ENCODE measurements at places on chromosomes 4 and X. TPM values are rescaled to one million over a fixed set of nuclear protein-coding genes. Genes with fewer than 3 reads are reported as not detected.

Gene KDR
- 27.4 TPM for total RNA-seq

- no peak for DNase-seq
Observed at GRCh38 chr4:48913346-48913745, 6.8 kb upstream of the OCIAD2 start.

DNA sequence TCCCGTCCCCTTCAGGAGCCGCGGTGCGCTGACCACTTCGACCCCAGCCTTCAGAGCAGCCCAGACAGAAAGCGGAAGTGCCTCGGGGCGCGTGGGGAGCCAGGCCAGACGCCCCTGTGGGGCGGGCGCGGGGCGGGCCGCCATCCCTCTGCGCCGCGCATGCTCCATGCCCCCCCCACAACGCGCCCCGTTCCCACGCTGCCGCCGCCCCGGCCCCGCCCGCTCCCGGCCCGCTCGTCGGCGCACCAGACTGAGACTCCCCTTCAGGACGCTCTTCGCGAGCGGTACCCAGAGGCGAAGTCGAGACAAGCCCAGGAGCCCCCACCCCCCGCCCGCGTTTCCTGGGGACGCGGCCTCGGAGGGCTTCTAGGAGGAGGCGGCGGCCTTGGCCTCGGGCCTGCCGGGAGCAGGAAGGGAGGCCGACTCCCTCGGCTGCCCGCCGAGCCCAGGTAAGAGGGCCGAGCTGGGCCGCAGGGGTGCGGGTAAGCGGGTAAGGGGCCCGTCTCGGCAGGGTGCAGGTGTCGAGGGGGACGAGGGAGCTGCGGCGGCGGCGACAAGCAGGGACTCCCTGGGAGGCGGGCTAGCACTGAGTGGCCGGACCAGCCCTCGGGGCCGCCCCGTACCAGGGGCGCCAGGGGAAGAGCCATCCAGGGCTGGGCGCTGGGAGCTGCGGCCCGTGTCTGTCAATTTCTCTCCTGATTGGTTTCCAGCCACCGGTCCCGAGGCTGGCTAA lies at the start of gene ZFP92:
Gene ZFP92, plus strand, starts transcription at position 218 of the 733 bp plus-strand sequence. CDS start 6,851 bp downstream, outside the sequence.
- DNase-seq: no peak

DNA sequence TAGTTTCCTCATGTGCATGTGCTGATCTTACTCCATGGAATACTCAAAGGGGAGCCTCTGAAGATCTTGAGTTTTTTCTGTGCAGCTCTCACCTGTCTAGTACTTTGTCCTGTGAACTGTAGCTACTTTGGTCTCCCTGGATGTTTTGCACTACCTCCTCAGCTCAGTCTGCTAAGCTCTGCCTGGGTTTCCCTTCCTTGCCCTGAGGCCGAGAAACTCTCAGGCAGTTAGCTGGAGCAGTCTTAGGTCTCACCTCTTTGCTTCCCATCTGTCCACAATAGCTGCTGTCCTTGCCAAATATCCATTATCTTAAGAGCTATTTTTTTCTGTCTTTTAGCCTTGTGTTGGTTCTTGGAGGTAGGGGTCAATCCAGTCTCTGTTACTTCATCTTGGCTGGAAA lies 11.6 kb downstream of the THAP6 start:
- no peak for DNase-seq

DNA sequence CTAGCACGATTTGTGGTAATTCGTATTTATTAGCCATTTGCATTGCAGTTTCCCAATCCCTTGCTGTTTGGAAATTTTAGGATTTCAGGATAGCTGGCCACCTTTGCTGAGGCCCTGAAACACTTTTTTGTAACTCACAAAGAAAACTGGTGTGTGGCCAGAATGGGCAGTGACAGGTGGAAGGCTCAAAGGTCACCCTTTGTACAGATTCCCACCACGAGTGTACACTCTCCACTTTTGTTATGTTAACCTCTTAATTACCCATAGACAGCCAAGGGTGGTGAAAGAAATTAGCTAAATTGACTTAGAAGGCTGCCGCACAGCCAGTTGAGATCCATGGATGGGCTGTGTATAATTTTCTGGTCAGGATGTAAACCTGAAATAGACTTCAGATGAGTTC lies 109.7 kb upstream of the ARX start:
- no peak for DNase-seq

GRCh38 chr4:184329659-184330400 lies 112.2 kb upstream of the ENPP6 start:
- peak; percentile 63 for DNase-seq

DNA sequence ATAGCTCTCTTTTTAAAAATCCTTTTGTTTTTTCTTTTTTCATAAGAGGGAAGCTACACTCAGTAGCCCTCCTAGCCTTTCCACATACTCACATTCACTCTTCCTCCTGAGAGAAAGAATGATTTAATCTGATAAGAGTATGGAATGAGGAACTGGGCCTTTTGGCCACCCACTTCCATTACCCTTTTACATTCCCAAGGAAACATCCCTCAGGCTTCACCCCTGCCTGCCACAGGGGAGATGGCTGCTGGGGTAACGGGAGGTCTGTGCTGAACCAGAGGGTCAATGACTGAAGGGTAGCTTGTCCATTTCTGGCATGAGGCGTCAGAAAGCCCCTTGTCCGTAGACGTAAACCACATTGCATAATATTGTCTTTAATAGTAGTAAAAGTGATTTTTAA lies 67.2 kb upstream of the CCSER1 start:
- DNase-seq: no peak

Measured in ureter (tissue), 1 donor.